ENCODE measurements at places on chromosomes 16 and 17.

DNA sequence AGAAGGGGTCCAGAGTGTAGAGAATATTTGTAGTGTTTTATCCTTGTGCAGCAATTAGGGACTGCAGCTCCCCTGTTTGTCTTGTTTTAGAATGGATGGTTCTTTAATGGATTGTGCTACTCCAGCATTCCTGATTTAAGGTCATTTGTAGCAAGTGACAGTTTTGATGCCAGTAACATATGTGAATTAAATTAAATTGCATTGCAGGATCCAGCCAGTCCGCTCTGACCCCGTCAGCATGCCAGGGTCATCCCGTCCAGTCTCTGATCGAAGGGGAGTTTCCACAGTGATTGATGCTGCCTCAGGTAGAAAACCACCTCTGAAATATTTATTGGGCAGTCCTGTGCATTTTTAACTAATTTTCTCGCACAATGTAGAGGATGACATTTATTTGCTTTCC is 315.4 kb upstream of the TBX2 start:
- DNase-seq: no peak

DNA sequence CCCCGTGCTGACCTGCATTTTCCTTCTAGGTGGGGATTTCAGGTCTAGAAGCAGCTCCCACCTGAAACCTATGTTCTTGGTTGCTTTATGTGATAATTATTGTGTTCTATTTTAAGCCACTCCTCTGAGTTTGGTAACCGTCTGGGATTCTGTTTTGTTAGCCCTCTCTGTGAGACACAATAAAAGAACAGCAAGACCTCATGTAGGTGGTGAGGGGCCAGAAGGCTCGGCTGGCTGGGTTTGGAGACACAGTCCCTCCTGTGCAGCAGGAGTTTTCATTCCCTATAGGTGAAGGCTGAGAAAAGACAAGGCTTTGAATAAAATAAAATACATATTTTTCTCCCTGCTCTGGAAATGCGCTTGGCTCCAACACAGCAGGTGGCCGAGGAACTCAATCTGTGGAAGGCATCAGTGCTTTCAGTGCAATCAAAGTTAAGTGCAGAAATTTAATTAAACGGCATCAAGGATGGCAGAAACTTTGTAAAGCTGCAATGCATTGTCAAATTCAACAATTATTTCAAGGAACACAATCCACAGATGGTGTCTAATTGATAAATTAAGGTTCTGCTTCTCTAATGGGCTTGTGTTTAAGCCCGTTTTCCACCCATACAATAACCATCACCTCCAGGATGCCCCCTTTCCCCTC is 107.8 kb downstream of the MSI2 start:
- DNase-seq: no peak

DNA sequence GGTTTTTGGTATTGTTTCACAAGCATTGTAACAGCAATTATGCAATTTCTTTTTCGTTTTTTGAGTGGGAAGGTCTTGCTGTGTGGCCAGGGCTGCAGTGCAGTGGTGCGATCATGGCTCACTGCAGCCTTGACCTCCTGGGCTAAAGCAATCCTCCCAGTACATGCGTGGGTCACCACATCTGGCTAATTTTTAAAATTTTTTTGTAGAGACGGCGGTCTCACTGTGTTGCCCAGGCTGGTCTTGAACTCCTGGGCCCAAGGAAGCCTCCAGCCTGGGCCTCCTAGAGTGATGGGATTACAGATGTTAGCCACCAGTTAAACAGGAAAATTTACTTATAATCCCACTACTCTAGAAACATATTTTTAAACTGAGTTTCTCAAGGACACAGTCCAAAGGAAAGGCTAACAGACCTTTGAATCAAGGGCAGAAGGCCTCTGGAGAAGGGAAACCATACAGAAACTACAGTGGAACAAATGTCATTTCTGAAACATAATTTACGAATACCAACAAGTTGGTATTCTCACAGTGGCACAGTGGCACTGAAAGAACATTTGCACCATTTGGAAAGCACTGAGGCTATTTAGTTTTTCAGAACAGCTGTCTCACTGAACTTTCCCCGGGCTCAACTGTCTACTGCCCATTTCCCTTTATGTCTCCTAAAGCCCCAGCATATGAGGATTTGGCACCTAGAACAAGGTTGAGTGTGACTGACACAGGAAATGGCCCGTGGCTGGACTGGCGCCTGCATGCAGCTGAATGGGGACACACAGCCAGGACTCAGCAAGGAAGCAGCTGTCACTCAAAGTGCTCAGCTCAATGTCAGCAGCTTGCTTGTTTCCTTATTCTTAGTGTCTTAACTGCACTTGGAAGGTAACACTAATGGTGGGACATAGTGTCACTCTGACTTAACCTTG is 2.8 kb upstream of the PRKAR1A start:
- no peak for DNase-seq

- DNase-seq: no peak
Measured at GRCh38 chr17:36142806-36143205, 33.6 kb downstream of the TBC1D3B start.

GRCh38 chr17:10210151-10210574 is 11.8 kb upstream of the GAS7 start:
- no peak for DNase-seq

- no peak for DNase-seq
Measured at GRCh38 chr17:14351493-14351892, 50.6 kb downstream of the HS3ST3B1 start.

DNA sequence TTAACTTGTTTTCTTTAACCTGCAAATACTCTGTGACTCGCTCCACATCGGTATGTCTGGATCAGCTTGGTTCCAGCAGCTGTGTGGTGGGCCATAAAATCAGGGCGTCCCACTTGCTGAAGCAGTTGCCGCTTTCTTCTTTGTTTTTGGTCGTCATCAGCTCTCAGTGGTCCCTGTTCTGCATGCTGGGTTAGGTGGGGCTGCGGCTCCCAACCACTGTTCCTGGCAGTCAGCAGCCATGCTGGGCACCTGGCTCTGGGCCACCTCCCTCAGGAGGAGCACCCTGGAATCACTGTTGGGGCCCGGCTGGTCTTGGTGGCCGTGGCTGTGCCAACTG is 23.0 kb downstream of the MGRN1 start:
- no peak for DNase-seq

DNA sequence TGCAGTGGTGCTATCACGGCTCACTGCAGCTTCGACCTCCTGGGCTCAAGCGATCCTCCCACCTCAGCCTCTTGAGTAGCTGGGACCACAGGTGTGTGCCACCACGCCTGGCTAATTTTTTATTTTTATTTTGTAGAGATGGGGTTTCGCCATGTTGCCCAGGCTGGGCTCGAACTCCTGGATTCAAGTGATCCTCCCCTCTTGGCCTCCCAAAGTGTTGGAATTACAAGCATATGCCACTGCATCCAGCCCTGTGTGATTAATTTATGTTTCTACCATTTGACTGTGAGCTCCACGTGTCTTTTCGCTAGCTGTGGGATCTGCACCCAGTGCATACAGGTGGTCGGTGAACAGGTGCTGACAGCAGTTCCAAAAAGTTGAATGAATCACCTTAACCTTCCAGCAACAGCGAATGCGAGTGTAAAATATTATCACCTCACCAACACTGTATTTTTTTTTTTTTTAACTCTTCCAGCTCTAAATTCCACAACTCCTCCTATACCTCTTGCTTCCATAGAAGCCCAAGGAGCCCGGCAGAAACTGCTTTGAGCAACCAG is 484 bp upstream of the NUDT7 start:
- no peak for DNase-seq

DNA sequence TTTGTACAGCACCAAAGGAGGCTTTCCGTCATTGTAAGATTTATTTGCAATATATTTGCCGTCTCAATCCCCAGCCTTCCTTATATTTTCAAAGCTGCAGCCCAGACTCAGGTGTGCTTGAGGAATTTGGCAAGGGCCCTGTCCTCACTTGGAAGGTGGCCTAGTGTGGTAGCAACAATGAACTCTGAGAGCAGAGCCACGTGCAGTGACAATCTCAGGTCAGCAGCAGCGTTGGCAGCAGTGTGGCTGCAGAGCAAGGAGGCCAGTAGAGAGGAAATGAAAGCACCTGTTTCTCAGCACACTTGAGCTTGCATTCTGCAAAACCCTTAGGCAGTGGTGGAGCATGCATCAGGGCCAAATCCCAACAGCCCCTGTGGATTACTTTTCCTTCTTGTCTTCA is 613.5 kb downstream of the RBFOX1 start:
- no peak for DNase-seq

DNA sequence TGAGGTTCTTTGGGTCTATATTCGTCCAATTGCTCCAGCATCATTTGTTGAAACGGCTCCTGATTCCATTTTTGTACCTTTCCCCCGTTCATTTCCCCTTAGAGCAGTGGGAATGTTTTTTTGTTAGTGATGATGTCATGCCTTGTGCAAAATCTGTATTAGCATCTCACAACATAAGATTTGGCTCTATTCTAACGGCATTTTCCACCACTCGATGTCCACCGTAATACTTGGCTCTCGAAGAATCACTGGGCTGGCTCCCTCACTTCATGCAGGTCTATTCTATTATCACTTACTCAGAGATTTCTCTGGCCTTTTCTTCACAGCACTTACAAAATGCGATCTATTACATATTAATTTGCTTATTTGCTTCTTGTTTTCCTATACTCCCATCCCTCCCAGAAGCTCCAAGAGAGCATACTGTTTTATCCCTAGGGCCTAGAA is 571 bp upstream of the NME1 start:
- DNase-seq: no peak

GRCh38 chr16:4381072-4381934 is 9.7 kb downstream of the VASN start:
- DNase-seq: no peak

GRCh38 chr17:36825521-36825920 is 111.8 kb upstream of the LHX1 start:
- DNase-seq: no peak

DNA sequence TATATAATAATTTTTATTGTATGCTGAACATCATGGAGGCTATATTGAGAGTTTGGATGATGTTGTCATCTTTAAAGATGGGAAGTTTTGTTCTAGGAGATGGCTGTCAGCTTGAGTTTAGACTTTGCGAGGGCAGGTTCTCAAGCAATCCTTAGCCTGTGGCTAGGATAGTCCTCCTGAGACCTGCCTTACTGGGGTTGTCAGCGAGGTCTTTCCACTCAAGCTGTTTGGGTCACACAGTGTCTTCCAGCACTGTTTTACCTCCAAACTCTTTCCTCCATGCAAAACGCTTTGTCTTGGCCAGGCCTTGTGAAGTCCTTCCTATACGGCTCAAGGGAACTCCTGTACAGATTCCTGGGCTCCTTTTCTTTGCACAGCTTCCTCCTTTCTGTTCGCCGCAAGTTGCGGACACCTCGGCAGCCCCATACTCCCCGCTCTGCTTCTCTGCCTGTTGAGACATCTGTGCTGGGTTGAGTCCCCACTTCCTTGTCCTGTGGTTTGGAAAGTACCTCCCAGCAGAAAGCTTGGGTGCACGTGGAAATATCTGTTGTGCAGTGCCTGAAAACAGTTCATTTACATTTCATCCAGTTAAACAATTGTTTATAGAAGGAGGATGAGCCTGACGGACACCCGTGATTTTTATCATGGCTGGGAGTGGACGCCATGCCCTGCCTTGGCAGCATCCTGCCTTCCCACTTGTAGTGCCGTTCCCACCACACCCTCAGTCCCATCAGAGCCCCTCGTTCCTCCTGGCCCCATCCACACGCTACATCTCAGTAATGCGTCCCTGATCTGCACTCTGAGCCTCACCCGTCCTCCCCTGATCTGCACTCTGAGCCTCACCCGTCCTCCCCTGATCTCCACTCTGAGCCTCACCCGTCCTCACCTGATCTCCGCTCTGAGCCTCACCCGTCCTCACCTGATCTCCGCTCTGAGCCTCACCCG is 55.0 kb upstream of the CBFA2T3 start:
- no peak for DNase-seq

GRCh38 chr17:27424516-27424915 is 31.7 kb upstream of the KSR1 start:
- no peak for DNase-seq

- no peak for DNase-seq
Measured at GRCh38 chr16:80564394-80564793, 23.6 kb downstream of the DYNLRB2 start.

DNA sequence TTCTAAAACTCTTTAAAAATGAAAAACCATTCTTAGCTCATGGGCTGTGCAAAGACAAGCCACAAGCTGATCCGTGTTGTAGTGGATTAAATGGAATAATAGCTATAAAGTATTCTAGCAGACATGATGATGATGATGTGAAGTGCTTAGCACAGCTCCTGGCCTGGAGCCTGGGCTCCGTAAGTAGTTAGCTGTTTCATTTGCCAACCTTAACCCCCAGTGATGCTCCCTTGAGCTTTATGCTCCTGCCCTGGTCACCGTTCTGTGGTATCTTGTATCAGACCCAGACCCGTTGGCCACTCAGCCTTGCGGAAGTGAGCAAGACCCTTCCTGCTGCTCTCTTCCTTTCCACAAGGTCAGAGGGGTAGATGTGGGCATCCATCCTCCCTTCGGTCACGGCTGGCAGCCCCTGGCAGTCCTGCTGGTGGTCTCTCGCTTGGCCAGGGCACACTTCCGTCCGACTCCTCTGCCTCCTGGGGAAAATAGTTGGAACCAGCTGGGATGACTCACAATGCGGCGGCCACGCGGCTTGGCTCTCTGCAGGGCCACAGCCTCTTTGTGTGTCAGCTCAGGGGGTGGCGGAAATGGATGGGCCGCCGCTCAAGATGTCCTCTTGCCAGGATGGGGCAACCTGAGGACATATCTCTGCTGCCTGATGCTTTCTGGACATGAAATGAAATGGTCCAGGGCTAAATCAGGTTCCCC is 79.1 kb downstream of the GPR139 start:
- DNase-seq: no peak

DNA sequence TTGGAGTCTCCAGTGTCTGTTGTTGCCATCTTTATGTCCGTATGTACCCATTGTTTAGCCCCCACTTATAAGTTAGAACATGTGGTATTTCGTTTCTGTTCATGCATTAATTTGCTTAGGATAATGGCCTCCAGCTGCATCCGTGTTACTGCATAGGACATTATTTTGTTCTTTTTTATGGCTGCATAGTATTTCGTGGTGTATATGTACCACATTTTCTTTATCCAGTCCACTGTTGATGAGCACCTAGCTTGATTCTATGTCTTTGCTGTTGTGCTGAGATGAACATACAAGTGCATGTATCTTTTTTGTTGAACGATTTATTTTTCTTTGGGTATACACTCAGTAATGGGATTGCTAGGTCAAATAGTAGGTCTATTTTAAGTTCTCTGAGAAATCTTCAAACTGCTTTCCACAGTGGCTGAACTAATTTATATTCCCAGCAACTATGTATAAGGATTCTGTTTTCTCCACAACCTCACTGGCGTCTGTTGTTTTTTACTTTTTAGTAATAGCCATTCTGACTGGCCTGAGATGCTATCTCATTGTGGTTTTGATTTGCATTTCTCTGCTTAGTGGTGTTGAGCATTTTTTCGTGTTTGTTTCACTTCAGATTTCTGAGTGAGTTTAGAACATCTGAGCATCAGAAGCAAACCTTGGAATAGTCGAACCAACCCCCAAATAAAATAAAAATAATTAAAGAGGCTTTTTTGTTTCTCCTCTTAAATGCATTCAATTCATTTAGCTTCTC is 304.7 kb downstream of the ZFHX3 start:
- no peak for DNase-seq

DNA sequence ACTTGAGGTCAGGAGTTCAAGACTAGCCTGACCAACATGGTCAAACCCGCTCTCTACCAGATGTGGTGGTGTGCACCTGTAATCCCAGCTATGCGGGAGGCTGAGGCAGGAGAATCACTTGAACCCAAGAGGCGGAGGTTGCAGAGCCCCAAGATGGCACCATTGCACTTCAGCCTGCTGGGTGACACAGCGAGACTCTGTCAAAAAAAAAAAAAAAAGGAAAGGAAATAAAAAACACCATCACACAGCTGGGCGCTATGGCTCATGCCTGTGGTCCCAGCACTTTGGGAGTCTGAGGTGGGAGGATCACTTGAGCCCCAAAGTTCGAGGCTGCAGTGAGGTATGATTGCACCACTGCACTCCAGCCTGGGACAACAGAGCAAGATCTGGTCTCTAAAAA is 13.3 kb upstream of the SBK1 start:
- DNase-seq: no peak

Data from progenitor cell of endocrine pancreas (in vitro differentiated cells).